Stimulated activated CD8-positive, alpha-beta memory T cell treated with anti-CD3 and anti-CD28 coated beads, Interleukin-2, amount 100 ng/mL, for 1 hour (primary cell): ENCODE measurements at places on chromosomes 2 and 18.
A peak's percentile ranks its signal among the peaks of the same experiment; 100 is the strongest.

- no peak for DNase-seq
Observed at GRCh38 chr2:233991196-233991595, 59.3 kb upstream of the SPP2 start.

- DNase-seq: no peak
Observed at GRCh38 chr2:67313536-67313935, 83.6 kb upstream of the ETAA1 start.

DNA sequence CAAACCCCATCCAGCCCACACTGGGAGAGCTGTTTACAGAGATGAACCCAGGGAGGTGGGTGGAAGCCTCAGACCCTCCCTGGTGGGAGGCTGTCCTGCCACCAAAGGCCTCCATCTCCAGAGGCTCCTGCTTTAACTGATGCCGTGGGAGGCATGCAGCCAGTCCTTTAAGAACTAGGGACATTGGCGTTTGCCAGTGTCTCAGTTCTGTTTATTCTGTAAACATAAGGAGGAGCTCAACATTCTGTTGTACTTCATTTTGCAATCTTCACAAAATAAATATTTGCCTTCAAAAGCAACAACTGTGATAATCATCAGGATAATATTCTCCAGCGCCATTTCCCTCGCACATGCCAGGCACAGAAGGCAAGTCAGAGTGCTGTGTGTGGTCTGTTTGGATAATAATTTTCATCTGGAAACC, 6.8 kb downstream of the EDAR start:
- no peak for DNase-seq

DNA sequence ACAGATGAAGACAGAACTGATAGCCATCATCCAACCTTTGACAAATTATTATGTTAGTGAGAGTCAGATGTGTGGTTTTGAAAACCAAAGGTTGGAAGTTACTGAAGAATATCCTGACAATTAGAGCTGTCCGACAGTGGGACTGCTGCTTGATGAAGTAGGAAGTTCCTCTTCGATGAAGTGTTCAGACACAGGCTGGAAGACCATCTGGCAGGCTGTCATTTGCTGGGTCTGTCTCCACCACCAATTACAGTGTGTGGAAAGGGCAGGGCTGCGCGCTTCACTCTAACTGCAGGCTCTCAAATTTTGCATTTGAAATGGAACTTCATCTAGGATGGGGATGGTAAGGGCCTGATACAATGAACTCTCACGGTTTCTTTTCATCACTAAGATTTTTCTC, 313.8 kb downstream of the PIK3C3 start:
- no peak for DNase-seq

DNA sequence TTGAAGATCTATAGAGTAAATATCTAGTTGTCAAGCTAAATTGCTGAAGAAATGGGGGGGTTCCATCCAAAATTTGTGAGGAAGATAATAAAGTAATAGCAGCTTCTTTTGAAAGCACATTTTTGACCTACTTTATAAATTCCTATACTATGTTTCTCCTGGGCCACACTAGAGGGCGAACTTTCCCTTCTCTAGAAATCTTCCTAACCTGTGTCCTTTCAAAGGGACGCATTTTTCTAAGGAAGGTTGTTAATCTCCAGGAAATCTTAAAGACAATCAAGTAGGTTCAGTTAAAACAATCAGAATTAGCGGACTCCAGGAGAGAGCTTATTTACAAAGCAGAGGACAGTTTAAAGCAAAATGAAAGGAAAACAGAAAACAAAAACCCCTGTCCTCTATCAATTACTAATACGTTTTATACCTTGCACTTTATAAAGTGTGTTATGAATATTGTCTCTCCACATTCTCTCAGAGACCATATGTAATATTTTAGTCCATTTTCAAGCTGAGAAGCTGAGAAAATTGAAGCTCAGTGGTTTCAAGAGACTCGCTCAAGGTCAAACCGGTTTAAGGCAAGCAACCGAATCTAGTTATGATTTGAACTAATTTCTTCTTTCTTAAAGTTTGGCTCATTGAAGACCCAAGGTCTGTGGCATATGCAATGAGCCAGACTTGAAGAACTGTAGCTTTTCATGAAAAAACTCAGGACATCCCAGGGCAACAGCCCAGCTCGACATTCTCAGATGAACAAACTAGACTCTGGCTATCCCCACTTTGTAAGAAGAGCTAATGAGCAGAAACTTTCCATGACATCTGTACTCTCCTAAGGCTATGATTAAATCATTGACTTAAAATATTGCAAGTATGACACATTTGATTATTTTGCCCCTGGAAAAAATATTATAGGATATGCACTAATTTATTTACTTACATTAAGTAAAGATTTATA, 273.6 kb downstream of the PAX3 start:
- no peak for DNase-seq

- DNase-seq: no peak
Observed at GRCh38 chr2:217102956-217103355, 243.1 kb upstream of the TNP1 start.

DNA sequence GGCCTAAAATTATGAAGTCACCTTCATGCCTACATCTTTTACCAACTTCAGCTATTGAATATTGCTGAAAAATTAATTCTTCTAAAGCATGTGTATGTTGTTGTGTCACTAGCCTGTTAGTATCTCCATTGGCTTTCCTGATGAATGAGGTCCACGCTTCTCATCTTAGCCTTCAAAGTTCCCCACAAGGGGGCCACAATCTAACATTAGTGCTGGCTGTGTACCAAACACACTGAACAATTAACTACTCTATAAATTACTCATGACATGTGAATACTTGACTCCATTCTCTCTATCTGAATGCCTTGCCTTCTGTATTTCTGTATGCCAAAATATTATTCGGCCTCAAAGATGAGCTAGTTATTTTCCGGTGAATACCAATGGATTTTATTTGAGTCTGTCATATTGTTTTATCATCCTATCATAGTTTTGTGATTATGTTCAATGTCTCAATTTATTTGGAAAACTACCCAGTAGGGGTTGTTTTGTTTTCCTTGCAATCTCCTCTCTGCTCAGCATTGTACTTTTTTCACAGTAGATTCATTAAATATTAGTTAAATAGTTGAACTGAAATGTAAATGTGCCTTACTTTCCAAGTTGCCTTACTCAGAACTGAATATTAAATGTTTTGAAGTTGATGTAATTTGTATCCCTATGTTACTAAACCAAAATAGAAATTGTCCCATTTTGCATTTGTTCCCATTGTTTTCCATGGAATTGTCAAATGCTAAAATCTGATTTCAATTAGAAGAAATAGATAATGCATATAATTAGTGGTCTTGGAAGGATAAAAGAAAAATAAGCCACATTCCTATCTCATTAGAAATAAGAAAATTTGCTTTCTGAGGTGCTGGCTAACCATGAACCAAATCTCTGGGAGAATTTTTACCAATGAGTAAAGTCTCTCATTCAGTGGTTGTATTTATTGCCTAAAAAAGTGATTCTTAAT, 208.4 kb upstream of the COL3A1 start:
- DNase-seq: no peak

DNA sequence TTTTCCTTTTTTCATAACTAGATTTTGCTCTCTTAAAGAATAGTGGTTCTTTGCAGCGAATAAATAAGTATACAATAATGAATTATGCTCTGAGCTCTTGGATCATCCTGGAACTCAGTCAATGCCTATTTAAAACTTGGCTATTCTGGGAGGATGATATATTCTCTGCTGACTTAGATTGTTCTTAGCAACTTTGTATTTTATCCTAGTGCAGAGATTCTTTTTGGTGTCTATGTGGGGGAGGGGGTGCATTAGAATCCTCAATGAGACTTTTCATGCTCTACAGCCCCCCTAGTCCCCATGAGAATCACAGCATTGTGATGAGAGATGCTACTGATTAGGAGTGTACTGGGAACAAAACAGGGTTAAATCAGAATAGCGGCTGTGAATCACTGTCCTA, 8.8 kb upstream of the FAM98A start:
- DNase-seq: no peak

- no peak for DNase-seq
Observed at GRCh38 chr2:216474925-216475670, 23.5 kb upstream of the RPL37A start.

- no peak for DNase-seq
Observed at GRCh38 chr2:187939180-187939579, 352.5 kb upstream of the GULP1 start.

- DNase-seq: peak; percentile 82
Observed at GRCh38 chr2:171434013-171434989, at the start of gene DCAF17. DCAF17 (plus strand) TSS chr2:171434226; CDS start chr2:171434578, 352 bp downstream.

DNA sequence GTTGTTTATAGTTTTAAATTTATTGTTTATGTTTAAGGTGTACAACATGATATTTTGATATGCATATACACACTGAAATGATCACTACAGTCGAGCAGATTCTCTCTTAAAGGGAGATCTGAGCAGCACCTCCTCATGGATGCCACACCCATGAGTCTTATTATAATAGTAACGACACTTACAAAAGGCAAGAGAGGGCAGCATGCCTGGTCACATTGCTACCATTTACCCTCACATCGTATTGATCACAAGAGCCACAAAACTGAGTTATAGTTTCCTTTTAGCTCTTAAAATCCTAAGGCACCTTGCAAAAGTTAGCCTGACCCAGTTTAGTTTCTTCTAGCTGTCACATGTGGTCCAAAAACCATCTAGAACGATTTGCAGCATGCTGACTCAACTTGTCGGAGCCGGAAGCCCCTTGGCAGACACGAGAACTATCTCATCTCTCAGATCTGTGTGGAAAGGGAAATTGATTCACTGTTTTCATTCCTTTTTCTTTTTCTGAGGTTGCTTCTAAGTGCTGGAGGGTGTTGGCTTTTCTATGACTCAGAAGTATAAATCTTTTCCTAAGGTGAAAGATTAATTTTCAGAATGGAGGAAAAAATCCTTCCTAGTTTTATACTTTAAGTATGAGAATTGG, 85.3 kb downstream of the CDC42EP3 start:
- DNase-seq: peak; percentile 43

DNA sequence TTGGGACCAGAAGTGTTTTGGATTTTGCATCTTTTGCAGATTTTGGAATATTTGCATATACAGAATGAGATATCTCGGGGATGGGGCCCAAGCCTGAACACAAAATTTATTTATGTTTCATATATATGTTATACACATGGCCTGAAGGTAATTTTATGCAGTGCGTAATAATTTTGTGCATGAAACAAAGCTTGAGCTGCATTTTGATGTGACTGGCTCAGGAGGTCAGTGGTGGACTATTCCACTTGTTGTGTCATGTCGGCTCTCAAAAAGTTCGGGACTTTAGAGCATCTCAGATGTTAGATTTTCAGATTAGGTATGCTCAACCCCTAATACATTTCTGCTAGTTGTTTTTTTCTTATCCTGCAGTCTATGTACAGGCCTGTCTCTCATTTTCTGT, 145.4 kb downstream of the FAM210A start:
- DNase-seq: no peak

- DNase-seq: no peak
Observed at GRCh38 chr2:120860579-120860922, 124.9 kb downstream of the GLI2 start.

- DNase-seq: no peak
Observed at GRCh38 chr2:231927566-231927890, 1.3 kb upstream of the NPPC start.

- DNase-seq: no peak
Observed at GRCh38 chr2:72947952-72948830, 30.9 kb downstream of the EMX1 start.

- no peak for DNase-seq
Observed at GRCh38 chr2:29583548-29584156, 337.7 kb downstream of the ALK start.

DNA sequence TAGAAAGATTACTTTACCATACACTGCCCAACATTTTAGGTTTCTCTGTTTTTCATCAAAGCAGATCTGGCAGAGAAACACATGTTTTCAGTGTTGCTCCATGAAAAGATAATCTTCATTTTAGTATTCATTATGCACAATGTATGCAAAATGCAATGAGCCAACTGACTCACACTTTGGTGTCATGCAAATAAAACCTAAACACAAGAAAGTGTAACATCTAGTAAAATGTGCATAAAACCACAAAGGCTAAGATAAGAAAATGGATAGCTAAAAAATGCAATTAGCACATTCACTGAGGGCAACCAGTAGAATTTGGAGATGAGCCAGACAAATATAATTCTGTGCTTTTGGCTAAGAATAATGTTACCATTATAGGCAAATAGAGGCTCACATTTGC, 203.5 kb upstream of the UBE2E3 start:
- no peak for DNase-seq

DNA sequence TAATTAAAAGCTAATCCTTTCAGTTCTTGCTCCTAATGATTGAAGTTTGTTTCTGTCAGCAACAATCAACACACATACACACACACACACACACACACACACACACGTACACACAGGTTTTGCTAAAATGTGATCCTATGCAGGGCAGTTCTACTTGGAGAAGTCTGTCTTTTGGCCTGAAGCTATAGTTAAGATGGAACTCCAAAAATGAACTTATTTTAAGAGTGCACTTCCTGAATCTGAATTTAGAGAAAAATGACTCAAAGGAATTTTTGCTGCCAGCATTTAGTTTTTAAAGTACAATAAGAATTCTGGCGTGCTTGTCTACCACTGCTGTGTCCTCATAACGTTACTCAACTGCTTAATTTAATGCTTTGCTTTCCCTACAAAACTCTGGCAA, 6.6 kb downstream of the GALNT5 start:
- no peak for DNase-seq

DNA sequence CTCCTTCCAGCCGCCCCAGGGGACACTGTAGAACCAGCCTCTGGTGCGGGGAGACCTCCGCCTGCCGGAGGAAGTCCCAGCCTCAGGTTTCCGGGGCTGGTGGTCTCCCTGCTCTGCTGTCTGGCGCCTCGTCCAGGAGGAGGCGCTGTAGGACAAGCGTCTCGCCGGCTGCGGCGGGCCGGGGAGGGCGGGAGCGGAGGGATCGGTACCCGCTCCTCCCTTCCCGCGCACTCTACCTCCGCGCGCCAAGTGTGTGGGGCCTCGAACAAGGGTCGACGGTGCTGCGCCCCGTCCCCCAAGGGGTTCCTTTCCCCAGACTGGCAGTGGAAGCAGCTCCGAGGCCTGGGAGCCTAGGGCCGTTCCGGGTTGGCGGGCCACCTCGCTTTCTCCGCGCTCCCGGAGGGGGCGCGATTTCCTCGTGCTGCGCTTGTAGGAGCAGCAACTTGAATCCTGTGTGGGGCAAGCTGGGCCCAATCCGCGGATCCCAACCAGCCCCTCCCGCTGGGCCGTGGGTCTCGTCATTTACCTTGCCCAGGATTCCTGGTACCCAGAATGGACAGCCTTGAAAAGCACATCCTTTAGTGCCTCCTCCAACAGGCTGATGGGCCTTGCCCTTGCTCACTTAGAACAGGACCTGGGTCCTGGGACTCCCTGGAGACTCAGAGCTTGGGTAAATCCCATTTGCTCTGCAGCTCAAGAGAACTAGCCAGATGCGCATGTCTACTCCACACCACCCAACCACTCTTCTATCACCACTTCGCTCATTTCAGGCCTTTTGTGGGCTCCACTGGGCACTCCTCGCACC, 10.6 kb upstream of the HOXD4 start:
- peak; percentile 42 for DNase-seq

GRCh38 chr2:45352506-45352905, 258.6 kb downstream of the SRBD1 start:
- no peak for DNase-seq
